Fibroblast of the aortic adventitia (primary cell): ENCODE measurements at places on chromosomes 13 and 19. TPM values are rescaled to one million over a fixed set of nuclear protein-coding genes. Genes with fewer than 3 reads are reported as not detected.
A peak's percentile ranks its signal among the peaks of the same experiment; 100 is the strongest.

MADCAM1 gene
- total RNA-seq = 0.16 and 0.18 TPM in 2 replicates

- no peak for DNase-seq
Measured at GRCh38 chr13:99383946-99384345, 76.7 kb upstream of the GPR183 start.

- no peak for DNase-seq
Measured at GRCh38 chr19:4979211-4979807, 10.4 kb downstream of the KDM4B start.

DNA sequence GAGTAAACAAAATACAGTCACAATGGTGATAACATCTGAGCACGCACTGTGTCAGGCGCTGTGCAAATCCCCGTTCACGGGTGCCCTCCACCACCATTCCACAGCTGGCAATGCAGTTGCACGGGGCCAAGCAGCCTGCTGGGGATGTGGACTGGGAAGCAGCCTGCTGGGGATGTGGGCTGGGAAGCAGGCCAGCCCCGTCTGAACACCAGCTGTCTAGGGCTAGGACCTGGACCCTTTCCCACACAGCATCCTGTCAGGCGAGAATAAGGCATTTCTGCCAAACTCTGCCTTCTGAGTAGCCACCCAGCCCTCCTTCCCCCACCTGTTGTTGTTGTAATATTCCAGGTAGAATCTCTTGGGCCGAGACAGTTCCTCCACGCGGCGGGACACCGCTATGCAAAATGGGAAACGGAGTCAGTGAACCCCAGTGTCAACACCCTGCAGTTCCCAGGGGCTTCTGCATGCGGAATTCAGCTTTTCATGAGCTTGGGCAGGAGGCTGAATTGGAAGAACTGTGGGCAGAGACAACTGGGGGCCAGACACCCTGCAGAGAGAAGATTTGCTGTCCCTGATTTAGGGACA, 27.8 kb upstream of the MIER2 start:
- peak; percentile 75 for DNase-seq
